ENCODE measurements at places on chromosomes 1 and 21. TPM values are rescaled to one million over a fixed set of nuclear protein-coding genes. Genes with fewer than 3 reads are reported as not detected.

DNA sequence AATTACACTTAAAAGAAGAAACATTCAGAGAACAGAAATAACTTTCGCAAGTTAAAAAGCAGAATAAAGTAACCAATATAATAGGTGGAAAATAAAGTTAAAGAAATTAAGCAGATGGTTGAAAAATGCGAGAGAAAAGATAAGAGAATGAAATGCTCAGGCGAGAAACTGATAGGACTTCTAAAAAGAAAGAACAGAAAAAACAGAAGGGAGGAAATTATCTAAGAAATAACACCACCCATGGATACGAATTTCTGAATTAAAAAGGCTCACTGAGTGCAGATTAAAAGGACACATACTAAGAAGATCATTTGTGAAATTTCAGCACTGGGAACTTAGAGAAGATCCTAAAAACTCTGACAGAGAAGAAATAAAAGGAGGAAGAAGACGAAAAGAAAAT is 92.0 kb downstream of the HLX start:
- no peak for DNase-seq

Gene RHEX
- polyA plus RNA-seq, result 0.28 TPM

Gene TMOD4
- polyA plus RNA-seq, result 27.4 TPM

DNA sequence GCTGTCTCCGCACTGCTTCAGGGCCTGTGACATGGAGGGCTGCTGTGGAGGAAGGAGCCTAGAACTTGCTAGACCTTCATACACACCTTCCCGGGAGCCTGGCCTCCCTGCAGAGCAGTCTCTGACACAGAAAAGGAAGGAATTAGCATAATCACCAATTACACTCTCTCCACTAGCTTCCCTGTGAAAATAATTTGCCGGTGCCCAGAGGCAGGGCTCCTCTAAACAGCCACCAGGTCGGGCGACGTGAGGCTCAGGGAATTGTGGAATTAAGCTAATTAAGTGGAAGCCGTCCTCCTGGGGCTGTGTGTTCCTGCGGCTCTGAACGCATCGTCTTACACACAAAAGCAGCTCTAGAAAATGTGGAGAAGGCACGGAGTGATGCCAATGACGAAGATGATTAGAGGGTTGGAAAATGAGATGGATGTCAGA is 82.6 kb downstream of the NENF start:
- no peak for DNase-seq

DNA sequence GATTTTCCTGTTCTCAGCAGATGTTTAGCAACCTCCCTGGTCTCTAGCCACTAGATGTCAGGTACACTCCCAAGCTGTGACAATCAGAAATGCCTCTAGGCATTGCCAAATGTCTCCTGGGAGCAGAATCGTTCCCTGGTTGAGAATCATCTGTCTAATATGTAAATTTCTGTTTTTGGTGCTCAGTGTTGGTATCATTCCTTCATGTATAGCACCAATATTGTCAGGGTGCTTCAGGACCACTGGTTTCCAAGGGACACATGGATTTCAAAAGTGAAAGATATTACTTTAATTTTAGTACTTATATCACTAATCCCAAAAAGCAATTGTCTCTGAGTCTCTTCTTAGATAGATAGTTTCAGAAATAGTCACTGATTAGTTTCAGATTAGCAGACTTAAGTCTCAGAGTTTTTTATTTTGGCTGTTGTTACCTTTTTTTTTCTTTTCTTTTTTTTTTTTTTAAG is 160.1 kb downstream of the PTPRC start:
- no peak for DNase-seq

Data from hindlimb muscle (tissue), 1 donor.